Stimulated activated CD8-positive, alpha-beta memory T cell treated with anti-CD3 and anti-CD28 coated beads, Interleukin-4, amount 100 ng/mL, for 4 hours (primary cell): ENCODE measurements at places on chromosomes 11 and 22.

- no peak for DNase-seq
Measured at GRCh38 chr22:37363261-37363992, 63.9 kb downstream of the ELFN2 start.

- DNase-seq: no peak
Measured at GRCh38 chr22:43789452-43789851, 22.7 kb downstream of the EFCAB6 start.

- DNase-seq: no peak
Measured at GRCh38 chr11:87239531-87239930, 201.8 kb downstream of the TMEM135 start.

GRCh38 chr22:46381142-46381541 lies 45.6 kb downstream of the TRMU start:
- DNase-seq: no peak

GRCh38 chr11:72009156-72009555 lies 10.4 kb downstream of the IL18BP start:
- DNase-seq: no peak

GRCh38 chr11:64305691-64306562 lies 603 bp downstream of the ESRRA start:
- peak; percentile 43 for DNase-seq

GRCh38 chr22:25453557-25453956 lies 110.9 kb upstream of the GRK3 start:
- DNase-seq: no peak

DNA sequence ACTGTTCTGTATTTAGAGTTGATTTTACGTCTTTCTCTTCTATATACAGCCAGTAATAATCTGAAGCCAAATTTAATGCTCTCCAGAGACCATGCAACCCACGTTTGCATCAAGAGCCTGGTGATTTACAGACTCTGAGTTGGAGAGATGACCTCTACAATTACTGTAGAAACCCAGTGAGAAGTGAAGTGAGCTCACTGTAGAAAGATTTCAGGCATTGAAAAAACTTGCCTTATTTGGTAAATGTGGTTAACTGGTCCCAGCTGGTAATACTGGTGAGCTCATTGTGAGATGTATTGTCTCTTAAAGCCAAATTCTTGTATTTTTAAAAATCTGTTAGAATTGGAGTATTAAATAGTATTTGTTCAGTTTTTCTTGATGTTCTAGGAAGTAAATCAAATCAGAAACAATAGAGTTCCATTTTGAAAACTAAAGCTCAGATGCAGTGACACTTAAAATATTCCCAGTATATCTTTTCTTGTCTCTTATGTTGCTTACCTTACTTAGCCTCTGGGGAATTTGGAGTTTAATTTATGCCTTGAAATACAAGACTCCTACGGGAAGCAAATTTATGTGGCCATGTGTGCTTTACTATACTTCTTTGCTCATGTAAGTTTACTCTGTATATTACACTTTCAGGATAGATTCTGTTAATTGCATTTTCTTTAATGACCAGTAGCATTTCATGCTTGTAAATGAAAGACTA lies 189.9 kb downstream of the ARHGAP42 start:
- no peak for DNase-seq

GRCh38 chr11:64642871-64643255 lies 51.8 kb downstream of the SLC22A12 start:
- DNase-seq: no peak

DNA sequence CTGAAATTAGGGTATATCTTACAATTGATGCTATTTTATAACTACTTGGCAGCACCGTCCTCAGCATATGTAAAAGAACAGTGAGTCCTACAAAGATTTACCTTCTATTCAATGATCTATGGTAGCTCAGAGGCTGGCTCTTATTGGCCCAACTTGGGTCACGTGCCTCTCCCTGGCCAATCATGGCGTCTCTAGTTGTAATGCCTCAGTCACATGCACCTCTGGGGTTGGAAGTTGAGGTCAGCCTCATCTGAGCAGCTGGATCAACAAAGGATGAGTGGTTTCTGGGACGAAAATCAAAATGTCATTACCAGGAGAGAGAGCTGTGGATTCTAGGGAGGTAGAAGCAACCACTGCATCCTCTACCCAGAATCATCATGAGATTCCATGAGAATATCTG lies 22.9 kb upstream of the ASPHD2 start:
- DNase-seq: no peak
